ENCODE measurements at places on chromosomes 7 and 10. TPM values are rescaled to one million over a fixed set of nuclear protein-coding genes. Genes with fewer than 3 reads are reported as not detected.

DNA sequence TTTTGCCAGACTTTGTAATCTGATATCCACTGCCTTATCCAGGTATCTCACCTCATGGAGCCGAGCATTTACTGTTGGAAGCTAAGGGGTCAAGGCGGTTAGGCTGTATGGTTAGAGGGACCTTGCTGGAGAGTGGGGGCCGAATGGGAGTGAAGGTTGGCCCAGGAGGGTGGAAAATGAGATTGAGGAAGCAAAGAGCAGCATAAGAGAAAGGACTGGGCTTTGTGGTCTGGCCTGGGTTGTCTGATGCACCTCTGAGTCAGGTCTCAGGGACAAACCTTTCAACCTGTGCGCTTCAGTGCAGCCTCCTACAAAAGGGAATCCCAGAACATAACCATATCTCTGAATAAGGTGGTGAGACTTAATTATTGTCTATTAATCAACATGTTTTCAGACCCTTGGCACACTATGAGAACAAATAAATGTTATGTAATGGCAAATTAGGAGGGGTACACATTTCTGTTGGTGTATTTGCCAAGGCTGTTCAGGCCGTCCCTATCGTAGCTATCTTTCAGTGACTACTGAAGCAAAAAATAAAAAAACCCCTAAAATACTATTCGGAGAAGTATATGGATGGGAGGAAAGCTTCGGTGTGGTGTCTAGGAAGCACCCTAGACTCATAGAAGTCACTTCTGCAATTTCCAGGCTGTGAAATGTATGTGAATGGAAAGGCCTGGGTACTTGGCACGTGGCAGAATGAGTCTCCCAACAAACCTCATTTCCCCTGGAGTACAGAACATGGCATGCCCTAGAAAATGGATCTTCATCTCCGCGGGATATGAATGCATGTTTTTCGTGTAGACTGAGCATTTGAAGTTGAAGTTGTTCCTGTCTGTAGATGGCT lies 4.3 kb downstream of the CAMK1D start:
- DNase-seq = no peak

DNA sequence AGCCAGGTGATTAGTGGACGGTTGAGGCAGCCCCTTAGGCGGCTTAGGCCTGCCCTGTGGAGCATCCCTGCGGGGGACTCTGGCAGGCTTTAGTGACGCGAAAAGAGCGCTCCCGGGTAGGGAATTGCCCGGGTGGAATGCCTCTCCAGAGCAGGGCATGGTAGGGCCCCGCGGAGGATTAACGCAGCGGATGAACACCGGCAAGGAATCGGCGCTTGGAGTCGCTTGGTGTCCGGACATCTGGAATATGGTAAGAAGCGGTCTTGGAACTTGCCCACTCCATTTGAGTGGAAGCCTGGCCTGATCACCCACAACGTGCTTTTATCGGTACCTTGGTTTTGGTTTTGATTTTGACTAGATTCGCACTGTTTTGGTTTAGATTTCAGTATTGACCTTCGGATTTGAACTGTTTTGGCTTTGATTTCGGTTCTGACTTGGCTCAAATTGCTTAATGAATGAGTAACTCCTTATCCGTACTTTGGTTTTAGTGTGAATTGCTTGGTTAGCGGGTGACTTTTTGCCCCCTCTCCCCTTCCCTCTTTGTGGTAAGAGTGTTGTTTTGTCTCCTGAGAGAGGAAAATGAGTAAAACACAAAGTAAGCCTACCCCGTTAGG lies 24.2 kb upstream of the CHST3 start:
- DNase-seq = no peak

- DNase-seq = no peak
Observed at GRCh38 chr7:132380059-132380458, 196.2 kb downstream of the PLXNA4 start.

DNA sequence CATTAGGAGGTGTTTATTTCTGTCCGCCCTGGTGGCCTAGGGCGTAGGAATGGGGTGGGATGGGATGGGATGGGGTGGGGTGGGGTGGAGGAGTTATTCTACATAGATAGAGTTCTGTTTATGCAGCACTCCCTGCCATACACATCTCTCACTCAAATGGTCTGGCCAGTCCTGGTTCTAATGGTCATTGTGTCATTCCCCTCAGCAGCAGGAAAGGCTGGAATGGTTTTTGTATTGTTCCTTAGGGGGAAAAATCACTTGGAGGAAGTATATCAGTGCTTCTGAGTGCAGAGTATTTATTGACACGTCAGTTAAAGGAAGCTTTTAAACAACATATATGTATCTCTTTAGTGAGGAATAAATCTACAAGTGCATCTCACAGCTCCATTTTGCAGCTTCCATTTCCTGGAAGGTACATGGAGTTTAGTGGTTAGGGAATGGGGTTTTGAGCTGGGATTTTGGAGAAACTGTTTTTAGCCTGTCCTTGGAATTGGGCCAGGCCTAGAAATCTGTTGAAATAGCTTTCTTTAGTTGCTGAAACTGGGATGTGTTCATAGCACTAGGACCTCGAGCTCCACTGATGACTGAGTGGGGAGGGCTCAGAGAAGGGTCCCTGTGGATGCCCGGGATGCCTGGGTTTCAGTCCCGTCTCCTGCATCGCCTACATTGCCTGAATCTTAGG lies 8.3 kb downstream of the TSPAN14 start:
- DNase-seq = no peak

DPP6 gene
- total RNA-seq = 1.5 TPM
